CD4-positive, alpha-beta T cell (primary cell): ENCODE measurements at places on chromosomes 16 and 17.
A peak's percentile ranks its signal among the peaks of the same experiment; 100 is the strongest.

DNA sequence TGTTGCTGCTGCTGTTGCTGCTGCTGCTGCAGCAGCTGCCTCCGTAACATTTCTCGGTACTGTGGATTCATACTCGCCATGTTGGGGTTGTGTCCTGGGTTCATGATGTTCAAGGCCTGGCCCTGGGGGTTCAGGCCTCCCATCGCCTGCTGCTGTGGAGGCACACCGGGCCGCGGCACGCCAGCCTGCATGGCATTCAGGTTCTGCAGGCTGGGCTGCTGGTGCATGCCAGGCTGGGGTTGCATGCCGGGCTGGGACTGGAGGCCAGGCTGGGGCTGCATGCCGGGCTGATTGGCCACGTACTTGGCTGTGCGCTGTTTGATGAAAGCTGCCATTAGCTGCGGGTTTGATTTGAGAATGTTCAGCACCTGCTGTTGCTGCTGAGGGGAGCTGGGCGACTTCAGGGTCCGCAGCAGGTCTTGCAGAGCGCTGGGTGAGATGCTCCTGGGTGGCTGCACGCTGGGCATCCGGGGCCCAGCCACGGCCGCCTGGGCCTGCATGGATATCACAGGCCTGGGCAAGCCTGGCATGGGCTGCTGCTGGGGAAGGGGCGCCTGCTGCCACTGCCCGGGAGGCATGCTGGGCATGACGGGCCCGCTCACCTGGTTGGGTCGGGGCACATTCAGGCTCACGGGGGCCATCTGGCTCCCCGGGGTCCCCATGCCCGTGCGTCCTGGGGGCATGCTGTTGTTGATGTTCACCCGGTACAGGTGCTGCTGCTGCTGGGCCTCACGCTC lies 11.3 kb upstream of the TRAP1 start:
- no peak overlapping the region for H3K4me3 ChIP-seq
- H3K27me3 ChIP-seq, result no peaks in the 10 kb centered on the region
- DNase-seq, result no peak
- H3K4me1 ChIP-seq, result no peaks in the 10 kb centered on the region
- H3K27ac ChIP-seq, result no peak overlapping the region

DNA sequence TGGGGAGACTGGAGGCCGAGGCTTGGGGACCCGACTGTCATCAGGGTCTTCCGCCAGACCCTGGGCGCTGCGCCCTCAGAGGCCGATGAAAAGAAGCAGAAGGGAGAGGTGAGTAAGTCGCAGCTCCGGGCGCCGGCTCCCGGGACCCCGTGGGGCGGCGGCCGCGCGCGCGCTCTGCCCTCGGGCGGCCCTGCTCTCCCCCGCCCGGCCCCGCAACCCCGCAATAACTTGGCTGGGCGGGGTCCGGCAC lies 392 bp upstream of the ABHD15 start:
- peak overlapping the region; percentile 90 for H3K4me3 ChIP-seq
- H3K4me1 ChIP-seq, result peaks cover 65% of the 10 kb centered on the region
- DNase-seq, result no peak
- H3K27ac ChIP-seq, result peak overlapping the region; percentile 56
- H3K36me3 ChIP-seq, result peaks cover 10% of the 10 kb centered on the region

GRCh38 chr16:54061454-54061853 lies 225.1 kb downstream of the IRX3 start:
- H3K4me3 ChIP-seq, result no peak overlapping the region
- no peak overlapping the region for H3K27ac ChIP-seq
- DNase-seq, result no peak
- no peaks in the 10 kb centered on the region for H3K27me3 ChIP-seq

- no peak for DNase-seq
- no peak overlapping the region for H3K27ac ChIP-seq
Observed at GRCh38 chr17:55341432-55341831, 76.7 kb downstream of the HLF start.

DNA sequence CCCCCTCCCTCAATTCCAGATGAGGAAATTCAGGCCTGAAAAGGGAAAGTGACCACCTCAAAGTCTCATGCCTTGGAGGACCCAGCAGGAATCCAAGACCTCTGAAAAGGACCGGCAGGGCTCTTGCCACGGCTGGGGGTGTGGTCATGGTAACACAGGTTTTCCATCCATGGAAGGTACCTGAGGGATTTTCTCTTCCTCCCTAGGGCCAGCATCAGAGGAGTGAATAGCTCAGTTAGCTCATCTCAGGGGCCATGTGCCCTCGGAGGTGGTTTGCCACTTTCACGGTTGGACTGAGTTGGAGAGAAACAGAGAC lies 1.3 kb downstream of the CIITA start:
- peaks cover 22% of the 10 kb centered on the region for H3K27me3 ChIP-seq
- peaks cover 54% of the 10 kb centered on the region for H3K4me1 ChIP-seq
- no peak overlapping the region for H3K27ac ChIP-seq
- H3K36me3 ChIP-seq, result no peaks in the 10 kb centered on the region

DNA sequence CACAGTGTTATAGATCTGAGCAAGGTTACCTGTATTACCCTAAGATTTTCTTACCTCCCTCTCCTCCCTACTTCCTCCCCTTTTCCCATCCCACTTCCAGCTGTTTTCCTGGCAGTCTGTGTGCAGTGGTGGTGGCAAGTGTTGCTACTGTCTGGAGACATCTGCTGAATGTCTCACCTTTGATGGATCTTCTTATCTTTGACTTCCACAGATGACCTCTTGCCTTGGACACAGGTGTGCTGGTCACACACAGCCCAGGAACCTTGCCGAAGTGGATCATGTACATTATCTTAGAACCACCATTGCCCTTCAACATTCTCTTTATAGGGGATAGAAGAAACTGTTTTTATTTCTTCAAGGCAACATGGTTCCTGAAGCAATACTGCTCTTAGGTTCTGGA lies 245.1 kb downstream of the UTP18 start:
- H3K27ac ChIP-seq, result no peak overlapping the region
- no peaks in the 10 kb centered on the region for H3K4me1 ChIP-seq
- no peaks in the 10 kb centered on the region for H3K36me3 ChIP-seq
- no peaks in the 10 kb centered on the region for H3K27me3 ChIP-seq
- H3K4me3 ChIP-seq, result no peak overlapping the region

DNA sequence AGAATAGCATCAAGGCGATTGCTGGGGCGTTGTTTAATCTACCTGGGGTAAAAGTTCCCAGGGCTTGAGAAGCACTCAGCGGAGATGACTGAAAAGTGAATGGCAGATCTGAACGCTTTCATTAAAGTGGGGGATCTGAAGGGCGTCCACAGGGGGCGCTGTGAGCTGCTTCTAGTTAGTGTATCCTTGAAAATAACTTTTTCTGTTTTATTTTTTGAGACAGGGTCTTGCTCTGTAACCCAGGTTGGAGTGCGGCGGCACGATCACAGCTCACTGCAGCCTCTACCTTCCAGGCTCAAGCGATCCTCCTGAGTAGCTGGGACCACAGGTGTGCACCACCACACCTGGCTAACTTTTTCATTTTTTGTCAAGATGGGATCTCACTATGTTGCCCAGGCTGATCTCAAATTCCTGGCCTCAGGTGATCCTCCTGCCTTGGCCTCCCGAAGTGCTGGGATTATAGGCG lies 360.4 kb downstream of the SEC14L1 start:
- peaks cover 47% of the 10 kb centered on the region for H3K36me3 ChIP-seq
- peak; percentile 20 for DNase-seq
- no peaks in the 10 kb centered on the region for H3K27me3 ChIP-seq
- H3K4me1 ChIP-seq, result peaks cover 2% of the 10 kb centered on the region
- no peak overlapping the region for H3K4me3 ChIP-seq
- no peak overlapping the region for H3K27ac ChIP-seq

DNA sequence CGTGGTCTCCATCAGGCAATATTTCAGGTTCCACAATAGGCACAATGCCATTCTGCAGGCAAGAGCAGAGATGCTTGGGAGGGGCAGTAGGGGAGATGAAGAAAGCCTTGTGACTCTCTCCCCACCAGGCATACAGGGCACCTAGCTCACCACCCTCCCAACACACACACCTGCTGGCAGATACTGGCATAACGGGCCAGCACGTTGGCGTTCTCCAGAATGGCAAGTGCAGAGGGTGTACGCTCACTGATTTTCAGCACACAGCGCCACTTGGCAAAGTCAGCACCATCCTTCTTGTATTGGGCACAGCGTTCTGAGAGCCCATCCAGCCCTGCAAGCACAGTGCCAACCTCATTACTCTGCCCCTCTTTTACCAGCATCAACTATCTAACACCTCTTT lies 2.2 kb downstream of the ALDOC start:
- H3K27me3 ChIP-seq, result no peaks in the 10 kb centered on the region
- DNase-seq, result peak; percentile 41
- H3K4me1 ChIP-seq, result peaks cover 50% of the 10 kb centered on the region
- no peaks in the 10 kb centered on the region for H3K36me3 ChIP-seq
